ENCODE measurements at places on chromosomes 6 and 20.

GRCh38 chr6:121333196-121333595 lies 1.1 kb downstream of the TBC1D32 start:
- no peak for DNase-seq

DNA sequence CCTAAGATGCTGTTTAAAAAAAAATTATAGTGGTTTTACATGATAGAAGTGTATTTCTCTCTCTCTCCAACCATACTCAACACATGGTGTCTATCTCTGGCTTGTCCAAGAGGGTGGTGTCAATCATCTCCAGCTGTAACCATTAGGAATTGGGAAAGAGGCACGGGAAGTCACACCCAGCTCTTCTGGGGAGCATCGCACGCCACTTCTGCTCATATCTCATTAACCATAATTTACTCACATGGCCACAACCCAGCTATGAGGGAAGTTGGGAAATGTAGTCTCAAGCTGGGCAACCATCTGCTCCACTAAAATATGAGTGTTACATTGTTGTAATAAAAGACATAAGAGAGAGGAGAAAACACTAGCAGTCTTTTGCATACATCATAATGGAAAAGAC lies 30.4 kb upstream of the TSHZ2 start:
- DNase-seq: no peak

DNA sequence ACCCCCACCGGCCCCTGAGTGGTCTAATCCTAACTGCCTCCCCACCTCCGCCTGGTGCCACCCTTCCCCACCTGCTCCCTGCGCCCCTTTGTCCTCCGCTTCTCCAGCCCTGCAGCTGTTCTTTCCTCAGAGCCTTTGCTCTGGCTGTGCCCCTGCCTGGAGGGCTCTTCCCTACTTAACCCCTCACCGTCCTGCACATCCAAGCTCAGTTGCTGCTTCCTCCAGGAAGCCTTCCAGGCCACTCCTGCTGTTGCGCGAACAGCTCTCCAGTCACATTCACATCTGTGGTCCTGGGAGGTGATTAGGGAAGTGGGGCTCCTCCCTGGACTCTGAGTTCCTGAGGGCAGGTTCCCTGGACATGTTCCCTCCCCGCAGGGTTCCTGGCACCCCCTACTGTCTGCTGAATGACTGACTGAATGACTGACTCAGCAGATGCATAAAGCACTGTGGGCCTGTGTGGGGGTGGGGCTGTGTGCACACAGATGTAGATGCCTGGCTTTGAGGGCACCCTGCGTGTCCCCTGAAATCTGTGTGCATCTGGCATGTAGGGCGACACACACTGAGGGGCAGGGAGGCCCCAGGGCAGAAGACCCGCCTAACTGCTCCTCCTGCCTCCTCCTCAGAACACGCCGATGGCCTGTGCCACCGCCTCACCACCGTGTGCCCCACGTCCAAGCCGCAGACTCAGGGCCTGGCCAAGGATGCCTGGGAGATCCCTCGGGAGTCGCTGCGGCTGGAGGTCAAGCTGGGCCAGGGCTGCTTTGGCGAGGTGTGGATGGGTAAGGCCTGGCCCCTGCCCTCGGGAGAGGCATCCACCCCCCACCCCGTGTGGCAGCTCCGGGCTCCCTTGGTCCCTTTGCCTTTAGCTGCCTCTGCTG lies 51.4 kb downstream of the SRC start:
- no peak for DNase-seq

GRCh38 chr6:60991427-60992028 lies 1294.5 kb downstream of the KHDRBS2 start:
- no peak for DNase-seq

DNA sequence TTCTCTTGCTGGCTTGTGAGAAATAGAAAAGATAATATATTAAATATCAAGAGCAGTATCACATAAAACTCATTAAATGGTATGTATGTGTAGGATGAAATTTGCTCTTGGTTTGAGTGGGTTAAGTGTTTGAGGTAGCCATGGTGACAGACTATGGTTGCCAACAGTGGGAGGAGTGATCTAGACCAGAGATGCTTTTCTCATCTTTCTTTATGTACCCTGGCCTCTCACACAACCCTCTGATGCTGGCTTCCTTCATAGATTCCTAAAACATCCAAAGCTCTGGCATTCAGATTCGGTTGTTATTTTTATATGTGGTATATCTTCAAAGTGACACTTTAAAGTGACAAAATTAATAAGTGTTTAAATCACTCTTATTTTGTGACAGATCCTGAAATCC lies 9.0 kb upstream of the MLIP start:
- no peak for DNase-seq

DNA sequence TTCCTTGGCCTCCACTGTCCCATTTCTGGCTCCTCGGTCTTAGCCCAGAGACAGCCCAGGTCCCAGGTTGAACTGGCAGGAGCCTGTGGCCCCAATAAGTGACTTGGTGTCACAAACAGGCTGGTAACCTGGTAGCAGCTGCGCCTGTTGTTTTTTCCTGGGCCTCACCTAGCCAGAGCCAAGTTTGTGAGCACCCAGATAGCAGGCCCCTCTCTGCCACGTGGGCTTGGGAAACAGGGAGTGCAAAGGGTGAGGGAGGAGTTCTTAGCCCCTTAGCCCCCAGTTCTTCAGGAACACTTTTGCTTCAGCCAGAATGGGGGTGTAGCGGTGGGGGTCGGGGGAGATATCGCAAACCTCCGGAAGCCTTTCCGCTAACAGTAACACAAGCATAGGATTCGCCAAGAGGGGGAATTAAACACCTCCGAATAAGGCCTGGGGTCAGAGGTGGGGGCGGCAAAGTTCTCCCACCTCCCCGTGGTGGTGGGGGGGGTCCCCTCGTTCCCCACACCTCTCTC lies 760 bp downstream of the C6orf132 start:
- DNase-seq: no peak

DNA sequence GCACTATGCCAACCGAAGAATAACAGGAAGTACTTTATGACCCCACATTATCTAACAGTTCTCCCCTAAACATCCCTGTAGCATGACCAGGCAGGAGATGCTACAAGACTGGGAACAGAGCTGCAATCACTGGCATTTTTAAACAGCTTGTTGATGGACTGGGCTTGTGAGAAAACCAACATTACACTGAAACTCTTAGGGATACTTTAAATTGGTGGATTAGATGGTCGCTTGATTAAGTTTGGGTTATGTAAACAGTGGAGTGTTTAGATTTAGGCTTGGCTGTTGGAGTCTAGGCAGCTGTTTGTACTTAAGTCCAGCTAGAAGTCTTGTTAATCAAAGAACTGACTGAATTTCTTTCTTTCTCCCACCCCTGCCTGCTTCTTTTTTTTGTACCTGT lies 234.1 kb upstream of the BMP2 start:
- no peak for DNase-seq

DNA sequence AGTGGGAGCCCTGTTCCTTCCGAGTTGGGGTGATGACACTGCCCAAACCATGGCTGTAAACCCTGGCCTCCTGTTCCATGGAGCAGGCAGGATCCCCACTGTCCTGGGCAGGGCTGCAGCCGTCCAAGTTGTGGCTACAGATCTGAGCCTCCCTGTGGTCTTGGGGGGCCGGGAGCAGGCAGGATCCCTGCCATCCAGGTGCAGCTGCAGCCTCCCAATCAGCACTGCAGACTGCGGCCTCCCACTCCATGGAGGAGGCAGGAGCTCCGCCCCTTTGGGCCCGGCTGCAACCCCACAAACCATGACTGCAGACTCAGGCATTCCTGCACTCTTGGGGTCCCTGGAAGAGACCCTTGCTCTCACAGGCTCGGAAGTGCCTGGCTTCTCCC lies 872.1 kb upstream of the GJE1 start:
- DNase-seq: no peak

GRCh38 chr6:146423452-146423851 lies 120.2 kb upstream of the RAB32 start:
- DNase-seq: no peak

GRCh38 chr20:18363708-18364107 lies 75.4 kb downstream of the ZNF133 start:
- DNase-seq: no peak

DNA sequence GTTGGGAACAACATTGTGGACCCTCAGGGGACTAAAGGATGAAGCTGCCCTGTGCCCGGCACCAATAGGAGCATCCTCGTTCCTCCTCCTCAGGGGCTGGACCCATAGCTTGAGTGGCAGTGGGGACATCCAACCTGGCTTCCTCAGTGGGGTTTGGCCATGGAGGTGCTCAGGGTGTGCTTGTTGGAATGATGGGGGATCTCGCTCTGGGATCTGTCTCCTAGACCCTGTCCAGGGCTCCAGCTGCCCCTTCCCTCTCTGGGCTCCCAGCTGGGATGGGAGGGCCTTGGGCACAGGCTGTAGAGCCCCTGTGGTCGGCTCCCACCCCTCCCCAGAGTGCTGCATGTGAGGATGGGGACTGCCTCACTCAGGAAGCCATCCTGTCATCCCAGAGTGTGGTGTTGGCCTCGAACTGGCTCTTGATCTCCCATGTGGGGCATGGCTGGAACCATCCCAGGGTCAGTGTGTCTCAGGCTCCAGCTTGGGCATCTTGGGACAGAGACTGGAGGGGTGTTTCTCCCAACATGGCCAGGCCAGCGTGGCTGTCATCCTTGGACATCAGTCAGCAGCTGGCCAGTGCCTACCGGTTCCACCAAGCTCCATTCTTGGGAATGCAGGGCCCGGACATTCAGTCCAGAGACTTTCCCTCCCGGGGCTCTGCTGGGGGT lies 9.5 kb upstream of the MYT1 start:
- DNase-seq: no peak

- DNase-seq: no peak
Observed at GRCh38 chr6:158031381-158032353, 50.0 kb downstream of the SYNJ2 start.

GRCh38 chr20:9339708-9340107 lies 174.7 kb upstream of the LAMP5 start:
- no peak for DNase-seq

GRCh38 chr20:23230766-23231385 lies 119.7 kb upstream of the NXT1 start:
- peak; percentile 64 for DNase-seq

DNA sequence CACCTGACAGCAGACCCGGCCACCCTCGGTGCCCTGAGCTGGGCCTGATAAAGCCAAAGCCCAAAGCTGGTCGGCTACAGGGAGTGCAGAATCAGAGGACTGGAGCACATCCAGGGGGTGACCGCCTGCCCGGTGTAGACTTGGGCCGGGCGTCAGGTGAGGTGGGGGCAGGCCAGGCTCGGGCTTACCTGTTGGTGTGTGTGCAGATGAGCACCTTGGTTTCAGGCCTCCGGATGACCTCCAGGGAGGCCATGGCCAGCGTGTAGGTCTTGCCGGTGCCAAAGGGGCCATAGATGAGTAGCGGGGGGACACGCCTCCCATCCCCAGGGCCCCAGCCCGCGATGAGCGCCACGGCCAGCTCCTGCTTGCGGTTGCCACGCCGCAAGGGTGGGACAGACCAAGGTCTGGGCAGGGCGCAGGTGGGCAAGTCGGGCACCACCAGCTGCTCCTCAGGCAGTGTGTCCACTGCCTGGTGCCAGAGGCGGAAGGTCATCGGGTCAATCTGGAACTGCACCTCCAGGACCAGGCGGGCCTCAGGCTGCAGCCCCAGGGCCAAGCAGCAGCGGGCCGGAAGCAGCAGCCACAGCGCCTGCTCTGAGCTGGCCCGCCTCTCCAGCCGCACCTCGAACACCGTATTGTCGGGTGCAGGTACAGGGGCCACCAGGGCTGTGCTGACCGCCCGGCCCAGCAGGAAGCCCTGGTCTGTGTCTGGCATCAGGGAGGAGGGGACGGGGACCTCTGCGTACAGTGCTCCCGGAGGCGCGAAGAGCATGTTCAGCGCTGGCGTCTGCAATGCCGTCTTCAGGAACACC lies 5.7 kb downstream of the HELZ2 start:
- DNase-seq: no peak

DNA sequence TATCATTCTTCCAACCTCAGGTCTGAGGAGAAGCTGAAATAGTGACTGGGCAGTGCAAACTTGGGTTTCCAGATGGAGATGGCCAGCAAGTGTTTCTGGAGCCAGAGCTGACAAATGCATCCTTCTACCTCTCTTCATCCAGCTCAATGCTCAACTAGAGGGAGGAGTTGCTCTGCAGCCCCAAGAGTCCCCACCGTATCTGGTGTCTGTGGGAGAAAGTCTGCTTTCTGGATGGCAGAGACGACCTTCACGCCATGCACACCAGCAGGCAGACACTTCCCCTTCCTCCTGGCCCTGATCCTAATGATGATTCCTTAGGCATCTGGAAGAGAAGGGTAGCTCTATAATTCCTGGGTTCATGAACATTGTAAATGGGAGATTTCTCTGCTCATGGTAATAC lies 127.4 kb upstream of the SPACA1 start:
- DNase-seq: no peak

DNA sequence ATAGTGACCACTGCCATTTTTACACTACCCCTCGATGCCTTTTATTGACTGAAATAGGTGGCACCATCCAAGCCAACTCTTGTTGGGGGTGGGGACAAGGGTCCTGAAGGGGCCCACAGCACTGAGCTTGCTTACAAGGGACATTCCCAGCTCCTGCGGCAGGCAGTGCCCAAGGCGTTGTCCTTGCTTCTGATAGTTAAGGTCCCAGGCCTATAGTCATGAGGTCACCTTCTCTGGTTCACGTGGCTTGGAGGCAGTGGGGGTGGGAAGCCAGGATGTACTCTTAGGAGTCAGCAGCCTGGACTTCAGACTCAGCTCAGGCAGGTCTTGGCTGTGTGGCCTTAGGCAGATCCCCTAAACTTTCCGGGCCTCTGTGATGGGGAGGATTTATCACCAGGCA lies 48.6 kb downstream of the TOX2 start:
- DNase-seq: no peak

GRCh38 chr6:105164418-105164817 lies 15.4 kb downstream of the POPDC3 start:
- DNase-seq: no peak

GRCh38 chr6:131136021-131136786 lies 937 bp downstream of the AKAP7 start:
- no peak for DNase-seq

DNA sequence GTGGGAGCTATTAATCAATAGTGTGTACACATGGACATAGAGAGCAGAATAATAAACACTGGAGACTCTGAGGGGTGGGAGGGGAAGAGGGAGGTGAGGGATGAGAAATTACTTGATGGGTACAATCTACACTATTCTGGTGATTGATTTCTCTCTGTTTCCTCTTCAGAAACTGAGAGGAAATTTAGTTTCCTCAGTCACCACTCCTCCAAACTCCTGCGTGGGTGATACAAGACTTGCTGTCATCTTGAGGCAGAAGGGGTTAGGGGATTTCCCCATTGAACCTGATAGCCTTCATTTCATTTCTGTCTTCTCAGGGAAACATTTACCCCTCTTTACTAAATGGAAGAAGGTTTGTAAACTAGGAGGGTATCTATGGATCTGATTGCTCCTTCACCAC lies 84.3 kb upstream of the ESR1 start:
- no peak for DNase-seq
